Bronchial smooth muscle cell (primary cell): ENCODE measurements at places on chromosomes 1 and 21. TPM values are rescaled to one million over a fixed set of nuclear protein-coding genes. Genes with fewer than 3 reads are reported as not detected.

Gene GOLT1A
- total RNA-seq, result not detected in 2 replicates

Gene DTL
- total RNA-seq, result 0.17 and 1.4 TPM in 2 replicates

Gene URB1
- 9.3 and 10.2 TPM in 2 replicates for total RNA-seq

Gene PGBD5
- total RNA-seq, result 0.69 and 2.2 TPM in 2 replicates

Gene OPTC
- not detected in 2 replicates for total RNA-seq

Gene ASH1L
- 24.9 and 34.3 TPM in 2 replicates for total RNA-seq

Gene MEX3A
- 1.2 and 1.4 TPM in 2 replicates for total RNA-seq

Gene KNCN
- total RNA-seq, result not detected in 2 replicates

Gene CAMK1G
- 0.63 TPM in 1 of 2 replicates, not detected in the other for total RNA-seq

Gene CD84
- not detected in 2 replicates for total RNA-seq

Gene LINGO4
- not detected in 2 replicates for total RNA-seq

Gene VWA5B1
- total RNA-seq, result not detected in 2 replicates

Gene TEDDM1
- total RNA-seq, result not detected in 2 replicates

Gene COL6A1
- 1,262 and 2,390 TPM in 2 replicates for total RNA-seq

Gene SYT11
- total RNA-seq, result 37.8 and 39.4 TPM in 2 replicates

Gene AIRE
- not detected in 2 replicates for total RNA-seq

Gene OR14K1
- total RNA-seq, result not detected in 2 replicates

Gene RHBDL2
- total RNA-seq, result 0.60 and 0.79 TPM in 2 replicates

Gene DAB1
- under 0.01 and 0.32 TPM in 2 replicates for total RNA-seq

Gene PLCH2
- total RNA-seq, result 0.16 and 0.43 TPM in 2 replicates

Gene AGMAT
- 0.26 and 0.79 TPM in 2 replicates for total RNA-seq

Gene CDC14A
- 2.1 and 2.4 TPM in 2 replicates for total RNA-seq

Gene MRPL55
- total RNA-seq, result 59.7 and 75.2 TPM in 2 replicates

Gene IL22RA1
- total RNA-seq, result 0.09 TPM in 1 of 2 replicates, not detected in the other
